ENCODE measurements at places on chromosomes 1 and 21.

GRCh38 chr1:172107316-172107975 lies 266.1 kb downstream of the DNM3 start:
- no peak for DNase-seq

- DNase-seq: no peak
These were observed 73.2 kb upstream of the CYP2J2 start for GRCh38 chr1:59999746-60000145.

GRCh38 chr1:31689854-31690253 lies 14.0 kb downstream of the COL16A1 start:
- no peak for DNase-seq

DNA sequence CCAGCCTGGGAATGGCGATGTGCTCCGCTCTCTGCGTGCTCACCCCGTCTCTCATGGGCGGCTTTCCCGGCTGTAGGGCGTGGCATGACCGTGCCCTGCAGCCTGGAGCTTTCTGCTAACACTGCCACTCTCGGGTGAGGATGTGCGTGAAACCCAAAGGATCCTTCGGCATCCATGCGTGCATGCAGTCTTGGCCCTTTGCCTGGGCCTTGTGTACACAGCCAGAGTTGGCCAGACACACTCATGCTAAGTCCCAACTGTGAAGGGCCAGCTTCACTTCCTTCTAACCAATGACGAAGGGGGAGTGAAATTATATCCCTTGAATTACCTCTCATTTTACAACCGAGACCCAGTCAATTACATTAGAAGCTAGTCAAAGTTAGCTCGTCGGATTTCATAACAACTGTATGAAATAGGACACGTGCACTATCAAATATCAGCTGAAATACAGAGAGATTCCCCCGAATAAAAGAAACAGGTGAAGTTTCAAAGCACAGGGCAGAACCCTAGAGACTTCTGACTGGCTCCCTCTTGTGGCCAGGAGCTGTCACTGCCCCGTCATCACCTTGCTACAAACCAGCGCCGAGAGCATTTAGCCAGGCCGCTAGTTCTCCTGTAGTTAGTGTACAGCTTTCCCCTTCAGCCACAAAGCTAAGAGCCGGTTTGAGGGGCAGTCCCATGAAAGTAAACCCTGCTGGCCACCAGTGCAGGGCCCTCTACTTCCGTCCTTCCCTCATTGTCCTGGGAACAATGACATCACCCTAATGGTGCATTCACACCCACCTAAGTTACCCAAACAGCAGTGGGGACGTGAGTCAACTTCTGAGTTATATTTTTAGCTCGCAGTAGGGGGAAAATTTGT lies 63.4 kb upstream of the COA6 start:
- peak; percentile 52 for DNase-seq

GRCh38 chr21:44636209-44637017 lies 743 bp upstream of the KRTAP10-10 start:
- DNase-seq: no peak

DNA sequence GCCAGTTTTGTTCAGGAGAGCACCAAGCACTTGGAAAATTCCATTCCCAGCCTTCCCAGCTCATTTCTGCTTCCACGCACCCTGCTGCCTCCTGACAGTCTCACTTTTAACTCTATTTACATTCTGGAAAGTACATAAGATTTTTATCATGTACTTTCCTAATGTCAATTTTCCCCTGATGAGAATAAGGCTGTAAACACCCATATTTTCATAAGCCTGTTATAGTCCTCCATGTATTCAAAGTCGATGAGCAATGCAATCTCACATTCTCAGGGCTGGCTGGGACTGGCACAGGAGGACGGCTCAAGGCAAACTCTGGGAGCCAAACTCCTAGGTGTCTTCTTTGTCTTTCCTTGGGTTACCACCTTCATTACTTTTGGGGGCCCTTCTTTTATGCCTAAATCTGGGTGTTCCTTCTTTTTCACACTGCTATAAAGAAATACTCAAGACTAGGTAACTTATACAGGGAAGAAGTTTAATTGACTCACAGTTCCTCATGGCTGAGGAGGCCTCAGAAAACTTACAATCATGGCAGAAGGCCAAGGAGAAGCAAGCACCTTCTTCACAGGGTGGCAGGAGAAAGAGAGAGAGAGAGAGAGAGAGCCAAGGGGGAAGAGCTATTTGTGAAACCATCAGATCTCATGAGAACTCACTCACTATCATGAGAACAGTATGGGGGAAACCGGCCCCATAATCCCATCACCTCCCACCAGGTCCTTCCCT lies 94.6 kb downstream of the IGSF21 start:
- no peak for DNase-seq

- no peak for DNase-seq
These were observed 51.2 kb downstream of the PIK3R3 start for GRCh38 chr1:46081206-46081605.

DNA sequence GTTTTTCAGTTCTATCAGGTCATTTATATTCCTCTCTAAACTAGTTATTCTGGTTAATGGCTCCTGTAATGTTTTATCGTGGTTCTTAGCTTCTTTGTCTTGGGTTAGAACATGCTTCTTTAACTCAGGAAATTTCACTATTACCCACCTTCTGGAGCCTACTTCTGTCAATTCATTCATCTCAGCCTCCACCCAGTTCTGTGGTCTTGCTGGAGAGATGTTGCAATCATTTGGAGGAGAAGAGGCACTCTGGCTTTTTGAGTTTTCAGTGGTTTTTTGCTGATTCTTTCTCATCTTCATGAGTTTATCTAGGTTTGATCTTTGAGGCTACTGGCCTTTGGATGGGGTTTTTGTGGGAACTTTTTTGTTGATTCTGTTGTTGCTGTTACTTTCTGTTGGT lies 213.0 kb downstream of the BRINP2 start:
- no peak for DNase-seq

GRCh38 chr1:63621075-63621474 lies 27.9 kb downstream of the PGM1 start:
- DNase-seq: no peak

GRCh38 chr1:99614728-99615127 lies 31.2 kb upstream of the PALMD start:
- DNase-seq: no peak

GRCh38 chr1:110188035-110188618 lies 22.0 kb upstream of the KCNC4 start:
- no peak for DNase-seq

Measured in posterior cingulate gyrus (tissue), 11 donors.